Esophagus squamous epithelium (tissue), 5 donors: ENCODE measurements at places on chromosomes 5 and 9.

DNA sequence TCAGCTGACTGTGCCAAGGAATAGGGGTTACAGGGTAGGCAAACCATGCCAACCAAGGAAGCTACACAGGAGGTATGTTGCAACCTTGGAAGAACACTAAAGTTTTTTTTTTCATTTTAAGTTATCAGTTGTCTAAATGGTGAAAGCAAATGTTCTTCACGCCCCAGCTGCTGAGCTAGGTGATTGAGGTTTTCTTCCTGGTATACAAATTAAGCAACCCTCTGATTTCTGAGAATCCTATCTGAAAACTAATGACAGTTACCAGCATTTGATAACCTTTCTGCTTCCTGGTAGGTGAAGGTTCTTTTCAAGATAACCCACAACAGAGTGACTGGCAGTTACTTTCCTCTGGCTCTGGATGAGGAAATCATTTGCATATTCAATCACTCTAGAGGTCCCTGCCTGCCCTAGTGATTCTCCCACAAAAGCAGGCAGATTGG is 194.9 kb downstream of the ATP10B start:
- no peak for DNase-seq

DNA sequence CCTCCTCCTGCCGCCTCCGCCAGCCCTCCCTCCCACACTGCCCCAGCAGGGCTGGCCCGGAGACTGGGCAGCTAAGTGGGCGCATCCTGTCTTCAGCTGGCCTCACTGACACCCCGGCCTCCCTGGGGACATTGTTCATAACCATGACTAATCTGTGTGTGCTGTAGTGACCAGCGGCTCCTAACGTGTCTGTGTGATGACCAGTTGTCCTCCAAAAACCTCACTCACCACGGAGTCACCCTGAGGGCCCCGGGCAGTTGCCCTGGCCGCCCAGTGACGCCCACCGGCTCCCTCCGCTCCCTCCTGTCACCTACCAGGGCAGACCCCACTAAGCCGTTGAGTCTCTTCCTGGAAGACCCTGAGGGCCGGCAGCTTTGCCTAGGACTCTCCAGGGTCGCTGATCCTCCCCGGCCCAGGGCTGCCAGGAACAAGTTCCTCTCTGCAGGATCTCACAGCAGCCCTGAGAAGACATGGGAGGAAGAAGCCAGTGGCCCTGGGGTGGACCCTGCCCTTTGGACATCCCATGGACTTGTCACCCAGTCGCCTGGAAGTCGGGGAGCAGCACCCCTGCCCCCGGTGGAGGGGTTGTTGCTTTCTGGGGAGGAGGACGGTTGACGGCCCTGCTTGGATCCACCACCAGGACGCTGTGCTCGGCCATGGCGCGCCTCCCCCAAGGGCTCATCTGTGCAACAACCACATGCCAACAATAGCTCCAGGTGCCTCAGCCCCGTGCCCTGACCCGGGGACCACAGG is 110.2 kb upstream of the LMX1B start:
- no peak for DNase-seq

DNA sequence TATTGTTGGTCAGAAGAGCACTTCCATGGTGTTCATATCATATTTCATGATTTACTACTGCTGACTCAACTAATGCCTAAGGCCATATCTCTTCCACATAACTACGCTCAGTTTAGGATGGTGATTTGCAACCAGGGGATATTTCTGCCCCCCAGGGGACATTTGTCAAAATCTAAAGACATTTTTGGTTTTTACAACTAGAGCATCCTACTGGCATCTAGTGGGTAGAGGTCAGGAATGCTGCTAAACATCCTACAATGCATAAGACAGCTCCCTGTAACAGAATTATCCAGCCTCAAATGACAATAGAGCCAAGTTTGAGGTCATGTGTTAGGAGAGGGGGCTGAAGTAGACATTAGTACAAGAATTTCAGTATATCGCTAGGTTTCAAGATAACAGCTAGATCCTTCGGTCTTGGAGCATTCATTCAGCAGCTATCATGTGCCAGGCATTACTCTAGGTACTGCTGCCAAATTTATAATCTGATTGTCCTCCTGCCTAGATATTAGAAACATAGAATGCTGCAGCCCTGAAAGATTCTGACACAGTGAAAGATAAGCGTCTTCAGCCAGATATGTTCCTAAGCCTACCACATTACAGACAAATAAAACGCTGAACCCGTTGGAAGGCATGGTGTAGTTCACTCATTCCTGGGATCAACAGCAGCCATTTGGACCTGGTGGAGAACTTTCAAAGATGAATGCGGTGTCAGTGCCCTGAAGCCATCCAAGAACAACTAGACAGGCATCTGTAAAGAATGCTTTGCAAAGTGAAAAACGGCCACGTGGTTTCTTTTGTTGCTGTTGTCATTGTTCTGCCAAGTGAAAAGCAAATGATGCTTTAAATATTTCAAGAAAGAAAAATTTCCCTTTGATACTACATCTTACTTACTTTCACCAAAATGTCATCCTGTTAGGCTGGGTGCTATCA is 55.5 kb upstream of the FST start:
- DNase-seq, result no peak

- DNase-seq, result no peak
Measured at GRCh38 chr9:71642056-71642455, 126.3 kb downstream of the CEMIP2 start.

DNA sequence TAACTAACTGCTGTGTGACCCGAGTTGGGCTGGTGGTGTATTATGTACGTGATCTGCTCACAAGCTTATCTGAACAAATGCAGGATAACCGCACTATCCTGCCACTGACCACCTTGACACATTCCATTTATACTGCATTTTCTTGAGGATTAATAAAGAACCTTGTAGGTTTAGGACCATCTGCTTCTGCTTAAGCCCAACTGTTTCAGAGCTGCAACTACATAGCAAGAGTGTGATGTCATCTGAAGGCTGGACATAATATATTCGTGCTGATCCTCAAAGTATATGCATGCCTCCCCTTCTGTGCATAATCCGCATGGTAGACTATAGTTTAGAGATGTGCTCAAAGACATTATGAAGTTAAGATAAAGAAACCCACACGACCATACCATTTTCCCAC is 435.9 kb downstream of the BNC2 start:
- no peak for DNase-seq
